ENCODE measurements at places on chromosomes 7 and 10.

DNA sequence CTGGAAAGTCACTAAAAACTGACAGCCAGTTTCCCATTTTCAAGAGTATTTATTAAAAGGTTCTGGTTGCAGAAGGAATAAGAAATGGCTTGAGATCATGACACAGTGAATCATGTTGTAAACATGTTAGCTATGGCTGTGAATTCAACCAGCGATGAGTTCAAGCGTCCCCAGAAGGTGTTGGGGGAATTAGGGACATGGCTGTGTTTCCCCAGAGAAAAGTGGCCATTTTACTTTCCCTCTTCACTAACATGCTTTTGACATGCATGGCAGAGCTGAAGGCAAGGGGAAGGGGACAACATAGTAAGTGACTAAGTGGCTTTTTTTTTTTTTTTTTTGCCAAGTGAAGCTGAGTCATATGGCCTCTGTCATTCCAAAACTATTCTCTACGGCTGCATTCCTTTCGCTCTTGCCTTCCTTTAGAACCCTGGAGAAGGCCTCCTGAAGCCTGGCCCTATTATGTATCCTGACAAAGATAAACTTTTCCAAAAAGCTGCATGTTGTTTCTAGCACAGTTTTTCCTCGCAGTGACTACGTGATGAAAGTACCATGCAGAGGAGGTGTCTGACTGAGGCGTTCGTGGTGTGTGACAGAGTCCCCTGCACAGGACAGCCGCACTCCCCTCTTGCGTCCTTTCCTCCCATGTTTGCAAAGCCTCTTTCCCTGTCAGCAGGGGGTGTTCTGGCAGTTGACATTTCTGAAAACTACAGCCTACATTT, 46.9 kb downstream of the EGFR start:
- no peak for DNase-seq

DNA sequence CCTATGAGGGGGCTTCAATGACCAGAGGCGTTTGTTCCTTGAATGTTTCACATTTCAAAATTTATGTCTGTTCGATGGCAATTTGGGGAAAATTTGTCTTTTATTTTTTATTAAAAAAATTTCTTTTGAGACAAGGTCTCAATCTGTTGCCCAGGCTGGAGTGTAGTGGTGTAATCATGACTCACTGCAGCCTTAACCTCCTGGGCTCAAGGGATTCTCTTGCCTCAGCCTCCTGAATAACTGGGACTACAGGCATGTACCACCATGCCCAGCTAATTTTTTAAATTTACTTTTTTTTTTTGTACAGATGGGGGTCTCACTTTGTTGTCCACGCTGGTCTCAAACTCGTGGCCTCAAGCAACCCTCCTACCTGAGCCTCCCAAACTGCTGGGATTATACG, 39.7 kb downstream of the OTUD1 start:
- no peak for DNase-seq

- no peak for DNase-seq
Observed at GRCh38 chr10:106971411-106971831, 193.1 kb downstream of the SORCS1 start.

DNA sequence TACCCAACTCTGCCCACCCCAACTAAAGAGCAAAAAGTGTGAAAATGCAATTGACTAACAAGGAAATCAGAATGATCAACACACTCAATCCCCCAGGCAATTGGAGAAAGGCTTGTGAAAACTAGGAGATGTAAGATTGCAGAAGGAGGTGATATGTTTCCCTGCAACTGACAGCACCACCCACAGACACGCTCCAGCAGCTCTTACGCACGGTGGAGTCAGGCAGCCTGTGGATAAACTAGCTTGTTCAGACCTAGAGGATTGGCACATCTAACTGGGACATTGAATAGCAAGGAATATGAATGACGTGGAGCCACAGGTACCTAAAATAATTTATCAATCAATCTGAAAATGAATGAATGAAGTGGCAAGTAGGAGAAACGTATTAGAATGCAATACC, 125.7 kb upstream of the MYO3A start:
- no peak for DNase-seq

DNA sequence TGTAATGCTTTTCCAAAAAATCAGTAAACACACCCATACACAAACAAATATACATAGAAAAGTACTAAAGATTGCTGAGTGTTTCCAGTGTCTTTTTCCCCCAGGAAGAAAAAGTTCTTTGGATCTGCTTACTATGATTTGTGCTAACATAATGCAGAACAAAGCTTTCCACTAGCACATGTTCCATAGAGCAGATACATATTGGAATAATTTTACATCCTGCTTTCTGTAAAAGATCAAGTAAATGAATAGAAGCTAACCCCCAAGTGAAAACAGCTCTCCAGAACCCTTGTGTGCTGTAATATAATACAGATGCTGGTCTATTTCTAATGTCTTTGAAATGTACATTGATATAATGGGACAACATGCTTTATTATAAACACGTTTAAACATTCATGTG, 125.5 kb downstream of the PON1 start:
- no peak for DNase-seq

DNA sequence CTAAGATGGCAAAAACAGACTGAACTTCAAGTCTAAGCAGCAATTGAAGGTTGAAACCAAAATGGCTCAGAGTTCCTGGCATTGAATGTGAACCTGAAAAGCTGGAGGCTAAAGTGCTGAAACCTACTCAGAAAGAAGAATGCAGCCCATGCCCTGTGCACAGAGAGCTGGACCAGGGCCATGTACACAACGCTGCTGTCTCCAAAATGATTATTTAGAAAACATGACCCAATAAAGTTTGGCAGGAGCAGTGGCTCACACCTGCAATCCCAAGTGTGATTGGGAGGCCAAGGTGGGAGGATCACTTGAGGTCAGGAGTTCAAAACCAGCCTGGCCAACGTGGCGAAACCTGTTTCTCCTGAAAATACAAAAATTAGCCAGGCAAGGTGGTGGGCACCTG, 158.9 kb downstream of the AKR1D1 start:
- DNase-seq, result no peak

DNA sequence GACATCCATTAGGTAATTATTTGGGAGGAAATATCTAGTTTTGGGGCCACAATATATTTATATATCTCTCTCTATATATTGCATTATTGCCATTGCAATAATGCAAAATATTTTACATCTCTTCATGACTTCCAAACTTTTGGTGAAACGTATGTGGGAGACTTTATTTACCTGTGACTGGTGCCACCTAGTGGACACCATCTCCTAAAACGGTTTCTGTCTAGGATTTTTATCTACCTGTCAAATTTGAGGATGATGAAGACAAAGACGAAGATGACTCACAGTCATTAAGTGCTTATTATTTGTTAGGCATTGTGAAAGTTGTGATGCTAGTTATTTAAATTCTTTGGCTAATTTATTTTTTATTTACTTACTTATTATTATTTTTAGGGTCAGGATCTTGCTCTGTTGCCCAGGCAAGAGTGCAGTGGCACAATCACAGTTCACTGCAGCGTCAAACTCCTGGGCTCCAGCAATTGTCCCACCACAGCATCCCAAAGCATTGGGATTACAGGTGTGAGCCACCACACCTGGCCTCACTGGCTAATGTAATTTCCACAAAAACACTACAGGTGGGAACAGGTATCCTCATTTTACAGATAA, 18.7 kb upstream of the CBLL1 start:
- DNase-seq, result no peak

DNA sequence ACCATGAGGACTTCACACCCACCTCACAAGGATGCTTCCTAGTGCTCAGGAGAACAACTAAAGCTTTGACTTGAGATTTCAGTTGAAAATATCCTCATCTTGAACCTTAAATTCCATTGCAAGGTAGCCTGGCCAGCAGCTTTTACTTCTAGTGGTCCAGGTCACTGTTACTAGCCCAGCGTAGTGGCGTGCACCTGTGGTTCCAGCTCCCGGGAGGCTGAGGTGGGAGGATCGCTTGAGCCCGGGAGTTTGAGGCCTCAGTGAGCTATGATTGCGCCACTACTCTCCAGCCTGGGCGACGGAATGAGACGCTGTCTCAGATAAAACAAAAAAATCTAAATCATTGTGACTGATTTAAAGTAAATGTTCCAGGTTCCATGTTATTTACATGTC, 28.3 kb upstream of the PRKAR1B start:
- DNase-seq, result no peak

DNA sequence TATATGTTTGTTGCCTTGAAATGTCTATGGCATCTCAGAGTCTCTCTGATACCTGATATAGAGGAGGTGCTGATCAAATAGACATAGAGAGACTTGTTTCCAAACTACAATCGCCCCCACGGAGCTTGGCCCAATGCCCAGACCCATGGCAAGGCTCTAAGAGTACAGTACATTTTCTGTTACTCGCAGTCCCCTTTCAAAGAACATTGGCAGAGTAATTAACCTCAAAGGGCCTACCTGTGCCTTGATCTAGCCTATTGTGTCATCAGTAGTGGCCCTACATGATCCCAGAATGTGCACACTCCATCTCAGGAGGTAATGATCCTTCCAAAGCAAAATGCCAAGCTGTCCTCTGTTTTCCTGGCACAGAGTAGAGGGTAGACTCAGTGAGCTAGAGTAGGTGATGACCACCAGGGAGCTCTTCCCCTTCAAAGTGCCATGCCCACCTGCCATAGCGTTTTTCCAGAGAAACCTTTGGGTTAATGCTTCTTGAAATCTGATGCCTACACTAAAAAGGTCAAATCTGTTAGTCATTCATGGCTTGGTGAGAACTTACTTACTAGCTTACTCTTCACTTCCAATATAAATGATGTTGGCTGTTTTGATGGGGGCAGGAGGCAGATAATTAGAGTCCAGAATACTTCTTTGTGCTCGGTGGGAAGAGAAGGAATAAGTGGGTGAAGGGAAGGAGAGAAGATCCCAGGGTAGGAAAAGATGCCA, 41.2 kb upstream of the ACSL5 start:
- DNase-seq, result no peak

- DNase-seq, result no peak
Observed at GRCh38 chr7:70040970-70041766, 442.9 kb downstream of the AUTS2 start.

DNA sequence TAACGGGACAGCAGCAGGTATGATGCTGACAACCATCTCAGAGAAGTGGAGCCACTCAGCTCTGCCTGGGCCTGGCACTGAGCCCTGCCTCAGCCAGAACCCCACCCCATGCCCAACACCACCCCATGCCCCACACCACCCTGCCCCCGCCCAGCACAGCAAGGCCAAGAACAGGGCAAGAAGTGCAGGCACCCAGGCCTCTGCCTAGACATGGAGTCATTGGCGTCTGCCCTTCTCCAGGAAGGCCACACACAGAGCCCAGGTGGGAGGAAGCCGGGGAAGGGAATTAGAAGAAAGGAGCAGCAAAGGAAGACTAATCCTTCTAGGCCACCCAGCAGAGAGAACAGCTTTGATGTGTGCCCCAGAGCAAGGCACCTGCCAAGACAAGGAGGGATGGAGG, 18.9 kb downstream of the CAMK2G start:
- no peak for DNase-seq

All from CD4-positive, alpha-beta T cell (primary cell).